ENCODE measurements at places on chromosomes 6 and 20. TPM values are rescaled to one million over a fixed set of nuclear protein-coding genes. Genes with fewer than 3 reads are reported as not detected.
A peak's percentile ranks its signal among the peaks of the same experiment; 100 is the strongest.

TFAP2D gene
- total RNA-seq, result not detected

CLVS2 gene
- total RNA-seq, result not detected

GRCh38 chr6:166589337-166589731, 2.9 kb upstream of the RAMACL start:
- H3K4me3 ChIP-seq, result no peak overlapping the region
- no peaks in the 10 kb centered on the region for H3K36me3 ChIP-seq
- no peak for DNase-seq
- no peaks in the 10 kb centered on the region for H3K4me1 ChIP-seq

DNA sequence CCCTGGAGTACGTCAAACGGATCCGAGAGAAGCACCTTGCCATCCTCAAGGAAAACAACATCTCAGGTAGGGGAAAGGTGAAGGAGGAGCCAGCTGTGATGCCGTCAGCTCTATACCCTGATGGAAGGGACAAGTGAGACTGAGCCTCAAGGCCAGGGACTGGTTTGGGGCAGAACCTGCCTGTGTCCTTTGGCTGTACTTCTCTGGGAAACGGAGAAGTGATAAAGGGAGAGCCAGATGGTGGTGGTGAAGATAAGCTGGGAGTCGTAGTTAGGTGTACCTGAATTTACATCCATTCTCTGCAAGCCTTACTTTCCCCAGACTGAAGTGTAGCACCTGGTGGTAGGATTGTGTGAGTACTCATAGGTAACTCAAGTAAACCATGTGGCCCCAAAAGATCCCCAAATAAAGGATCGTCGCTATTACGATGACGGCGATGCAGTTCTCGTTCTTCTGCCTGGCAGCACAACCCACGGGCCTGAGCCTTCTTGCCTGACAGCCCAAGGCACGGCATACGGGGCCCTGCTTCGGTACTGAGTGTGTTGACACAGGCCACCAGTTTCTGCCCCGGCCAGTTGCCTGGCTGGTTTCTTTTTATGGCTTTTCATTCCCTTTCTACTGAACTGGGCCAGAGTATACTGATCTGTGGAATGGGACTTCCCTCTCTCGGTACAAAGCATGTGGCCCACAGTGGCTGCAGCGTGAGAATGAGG, 10.6 kb downstream of the PCIF1 start:
- DNase-seq, result no peak
- no peaks in the 10 kb centered on the region for H3K36me3 ChIP-seq
- H3K4me1 ChIP-seq, result peaks cover 16% of the 10 kb centered on the region
- peak overlapping the region; percentile 88 for H3K27ac ChIP-seq
- H3K4me3 ChIP-seq, result no peak overlapping the region

DNA sequence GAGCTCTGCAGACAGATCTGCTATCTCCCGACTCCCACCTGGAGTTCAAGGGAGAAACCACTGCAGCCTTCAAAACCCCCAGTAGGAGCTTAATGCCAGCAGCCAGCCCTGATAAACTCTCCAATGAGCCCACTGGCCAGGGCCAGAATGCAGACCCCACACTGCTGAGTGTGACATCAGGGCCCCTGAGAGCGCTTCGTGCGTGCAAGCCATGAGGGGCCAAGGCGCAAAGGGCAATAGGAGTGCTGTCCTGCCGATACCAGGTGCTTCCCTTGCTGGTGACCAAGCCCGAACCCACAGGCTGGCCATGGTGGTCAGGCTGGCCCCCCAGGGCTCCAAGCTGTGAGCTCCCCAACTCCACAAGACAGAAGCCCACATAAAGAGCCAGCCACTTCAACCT, 33.2 kb upstream of the CST7 start:
- no peaks in the 10 kb centered on the region for H3K36me3 ChIP-seq
- H3K4me3 ChIP-seq, result no peak overlapping the region
- no peak for DNase-seq
- H3K27ac ChIP-seq, result no peak overlapping the region
- peaks cover 12% of the 10 kb centered on the region for H3K4me1 ChIP-seq

DNA sequence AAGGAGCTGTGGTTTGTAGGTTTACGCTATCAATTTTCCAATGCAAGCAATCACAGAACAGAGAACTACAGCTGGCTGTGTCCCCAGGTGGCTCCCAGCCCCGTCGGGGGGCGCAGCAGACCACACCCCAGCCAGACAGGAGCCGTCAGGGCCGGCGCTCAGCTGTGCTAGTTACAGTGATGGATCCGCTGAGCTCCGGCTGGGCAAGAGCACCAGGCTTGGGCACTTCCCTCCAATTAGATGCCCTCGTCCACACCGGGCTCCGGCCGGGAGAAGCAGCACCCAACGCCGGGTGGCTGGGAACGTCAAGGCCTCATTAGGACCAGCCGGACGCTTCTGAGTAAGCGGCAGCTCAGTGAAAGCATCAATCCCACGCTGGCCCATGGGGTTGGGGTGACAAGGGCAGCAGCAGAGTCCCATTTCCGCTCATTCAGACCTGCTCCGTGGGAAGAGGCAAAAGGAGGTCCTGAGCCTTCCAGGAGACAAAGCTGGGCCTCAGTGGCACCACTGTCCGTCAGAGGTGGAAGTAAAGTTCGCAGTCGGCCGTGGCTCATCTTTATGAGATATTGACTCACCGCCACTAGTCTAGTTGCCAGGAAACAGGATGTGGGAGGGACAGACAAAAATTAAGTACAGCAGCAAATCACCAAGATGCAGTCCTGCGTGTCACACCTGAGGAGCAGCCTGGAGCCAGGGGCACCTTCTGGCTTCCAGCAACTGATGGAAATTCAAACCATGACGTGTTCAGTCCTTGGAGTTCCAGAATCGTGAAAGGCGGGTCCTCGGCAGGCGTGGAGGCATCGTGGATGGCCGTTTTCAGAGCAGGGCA, 164.1 kb downstream of the TAF4 start:
- H3K4me1 ChIP-seq, result peaks cover 6% of the 10 kb centered on the region
- no peak overlapping the region for H3K27ac ChIP-seq
- DNase-seq, result no peak
- no peak overlapping the region for H3K4me3 ChIP-seq
- no peaks in the 10 kb centered on the region for H3K27me3 ChIP-seq
- H3K36me3 ChIP-seq, result no peaks in the 10 kb centered on the region
